Epithelial cell of esophagus (primary cell): ENCODE measurements at places on chromosomes 16 and 17.

DNA sequence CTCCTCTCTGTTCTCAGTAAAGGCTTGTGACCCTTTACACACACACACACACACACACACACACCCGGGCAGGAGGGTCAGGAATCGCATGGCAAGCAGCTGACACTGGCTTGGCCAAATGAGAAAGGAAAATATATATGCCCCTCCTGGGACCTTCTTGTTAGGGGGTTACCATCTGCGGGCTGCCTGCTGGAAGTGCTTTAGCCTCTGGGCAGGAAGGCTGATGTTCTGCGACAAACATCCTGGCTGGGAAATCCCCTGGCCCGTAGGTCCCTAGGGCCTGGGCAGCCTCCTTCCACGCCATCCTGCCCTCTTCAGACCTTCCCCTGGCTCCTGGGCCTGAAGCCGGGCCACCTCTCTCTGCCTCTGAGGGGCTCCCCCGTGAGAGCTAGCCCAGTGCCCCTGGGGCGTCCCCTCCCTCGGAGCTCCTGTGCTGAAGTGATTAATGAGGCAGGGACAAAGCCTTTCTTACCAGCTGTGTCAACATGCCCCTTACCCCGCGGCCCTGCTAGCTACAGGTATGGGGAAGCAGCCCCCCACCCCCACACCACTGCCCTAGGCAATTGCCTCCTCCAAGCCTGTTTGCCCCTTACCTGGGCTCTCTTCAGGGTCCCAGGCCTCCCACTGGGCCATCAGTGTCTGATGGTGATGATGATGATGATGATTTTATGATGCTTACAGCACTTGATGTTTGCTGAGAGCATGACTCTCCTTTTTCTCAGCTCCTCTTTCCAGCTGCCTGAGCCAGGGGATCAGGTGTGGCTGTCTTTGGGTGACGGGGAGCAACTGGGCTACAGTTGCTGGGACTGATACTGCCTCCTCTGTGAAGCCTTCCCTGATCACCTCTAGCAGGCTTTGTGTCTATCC, 32.8 kb upstream of the ETV4 start:
- DNase-seq, result peak; percentile 46

DNA sequence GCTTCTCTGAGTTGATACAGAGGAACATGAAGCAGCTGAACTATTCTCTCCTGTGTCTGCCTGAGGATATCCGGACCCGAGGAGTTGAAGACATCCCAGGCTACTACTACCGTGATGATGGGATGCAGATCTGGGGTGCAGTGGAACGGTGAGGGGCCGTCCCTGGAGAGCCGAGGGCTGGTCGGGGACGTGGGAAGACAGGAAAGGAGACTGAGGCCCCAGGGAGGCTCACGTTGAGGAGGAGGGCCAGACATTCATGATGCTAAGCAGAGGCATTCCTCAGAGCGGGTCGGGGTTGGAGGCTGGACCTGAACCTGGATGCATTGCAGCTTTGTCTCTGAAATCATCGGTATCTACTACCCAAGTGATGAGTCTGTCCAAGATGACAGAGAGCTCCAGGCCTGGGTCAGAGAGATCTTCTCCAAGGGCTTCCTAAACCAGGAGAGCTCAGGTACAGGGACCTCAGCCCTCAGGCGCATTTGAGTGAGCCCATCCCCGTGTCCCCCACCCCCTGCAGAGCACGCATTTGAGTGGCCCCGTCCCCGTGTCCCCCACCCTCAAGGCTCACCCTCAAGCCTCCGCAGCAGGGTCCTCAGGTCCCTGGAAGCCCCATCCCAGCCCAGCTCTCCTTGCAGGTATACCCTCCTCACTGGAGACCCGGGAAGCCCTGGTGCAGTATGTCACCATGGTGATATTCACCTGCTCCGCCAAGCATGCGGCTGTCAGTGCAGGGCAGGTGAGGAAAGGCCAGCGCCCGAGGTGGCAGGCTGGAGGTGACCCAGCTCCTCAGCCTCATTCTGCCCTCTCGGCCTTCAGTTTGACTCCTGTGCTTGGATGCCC, 8.3 kb downstream of the ALOX15B start:
- no peak for DNase-seq

- peak; percentile 58 for DNase-seq
These were observed 1.8 kb downstream of the RAI1 start for GRCh38 chr17:17682737-17683680.

DNA sequence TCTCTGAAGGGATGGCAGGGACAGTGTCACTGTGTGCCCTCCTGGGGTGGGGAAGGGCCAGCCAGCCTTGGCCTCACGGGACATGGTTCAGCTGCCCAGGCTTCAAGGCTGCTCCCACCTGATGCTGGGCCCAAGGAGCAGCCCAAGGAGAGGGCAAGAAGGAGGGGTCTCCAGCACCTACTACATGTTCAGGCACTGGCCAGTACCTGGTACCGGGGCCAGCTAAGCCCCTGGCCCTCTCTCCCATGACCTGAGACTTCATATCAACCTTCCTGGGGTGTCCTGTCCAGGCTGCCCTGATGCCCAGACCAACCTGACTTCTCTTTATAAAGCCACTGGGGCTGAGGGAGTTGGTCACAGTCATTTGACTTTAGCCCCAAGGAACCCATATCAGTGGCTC, 1.3 kb downstream of the USH1G start:
- no peak for DNase-seq

DNA sequence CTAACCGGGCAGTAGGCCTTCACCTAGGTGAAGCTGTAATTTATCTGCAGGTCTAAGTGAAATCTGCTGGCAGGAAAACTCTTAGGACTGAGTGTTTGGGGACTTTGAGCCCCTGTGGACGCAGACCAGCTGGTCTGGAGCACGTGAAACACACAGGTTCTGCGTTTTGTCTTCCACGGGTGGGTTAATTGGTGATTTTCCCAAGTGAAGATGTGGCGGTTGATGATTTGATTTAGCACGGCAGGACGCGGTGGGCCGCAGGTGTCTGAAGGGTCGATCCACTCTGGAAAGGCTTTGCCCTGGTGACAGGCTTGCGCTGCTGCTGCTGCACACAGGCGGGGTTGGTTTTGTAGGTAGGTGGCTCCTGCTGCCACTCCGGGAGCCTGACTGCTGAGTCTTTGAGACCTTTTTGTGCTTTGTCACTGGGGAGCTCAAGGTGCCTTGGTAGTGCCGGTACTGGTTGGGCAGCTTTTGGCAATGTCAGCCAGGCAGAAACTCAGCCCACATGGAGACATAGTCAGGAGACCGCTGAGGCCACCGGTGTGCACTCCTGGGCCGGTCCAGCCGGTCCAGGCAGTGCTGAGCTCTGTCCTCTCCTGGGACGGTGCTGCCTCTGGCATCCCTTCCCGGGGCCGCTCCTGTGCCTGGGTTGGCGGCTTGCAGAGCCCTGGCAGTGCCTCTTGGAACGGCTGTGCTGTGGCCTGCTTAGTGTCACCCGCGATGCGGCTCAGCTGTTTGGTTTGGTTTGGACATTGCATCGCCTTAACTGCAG, 2.3 kb downstream of the BAIAP2 start:
- DNase-seq, result peak; percentile 91

- DNase-seq, result no peak
These were observed 632.6 kb downstream of the MAF start for GRCh38 chr16:78967948-78968347.

DNA sequence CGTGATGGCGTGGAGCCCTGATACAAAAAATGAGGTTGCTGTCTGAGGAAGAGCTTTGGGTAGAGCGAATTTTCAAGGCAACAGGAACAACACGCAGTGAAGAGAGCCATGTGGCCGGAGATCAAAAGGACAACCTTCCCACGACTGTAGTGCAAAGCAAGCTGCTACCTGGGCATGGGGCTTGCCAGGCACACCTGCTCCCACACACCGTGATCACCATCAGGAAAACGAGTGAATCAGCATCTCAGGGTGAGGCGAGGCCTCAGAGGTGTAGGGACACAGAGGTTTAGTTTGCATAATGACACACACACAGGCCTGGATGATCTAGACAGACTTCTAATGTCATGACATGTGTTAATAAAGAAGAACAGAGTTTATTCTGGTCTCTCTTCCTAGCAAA, 65.7 kb downstream of the PARN start:
- peak; percentile 90 for DNase-seq

GRCh38 chr17:82212331-82213250, at the start of gene CCDC57:
CCDC57 (minus strand) TSS chr17:82212842; CDS start chr17:82201944, 10,898 bp downstream.
- DNase-seq, result peak; percentile 74

DNA sequence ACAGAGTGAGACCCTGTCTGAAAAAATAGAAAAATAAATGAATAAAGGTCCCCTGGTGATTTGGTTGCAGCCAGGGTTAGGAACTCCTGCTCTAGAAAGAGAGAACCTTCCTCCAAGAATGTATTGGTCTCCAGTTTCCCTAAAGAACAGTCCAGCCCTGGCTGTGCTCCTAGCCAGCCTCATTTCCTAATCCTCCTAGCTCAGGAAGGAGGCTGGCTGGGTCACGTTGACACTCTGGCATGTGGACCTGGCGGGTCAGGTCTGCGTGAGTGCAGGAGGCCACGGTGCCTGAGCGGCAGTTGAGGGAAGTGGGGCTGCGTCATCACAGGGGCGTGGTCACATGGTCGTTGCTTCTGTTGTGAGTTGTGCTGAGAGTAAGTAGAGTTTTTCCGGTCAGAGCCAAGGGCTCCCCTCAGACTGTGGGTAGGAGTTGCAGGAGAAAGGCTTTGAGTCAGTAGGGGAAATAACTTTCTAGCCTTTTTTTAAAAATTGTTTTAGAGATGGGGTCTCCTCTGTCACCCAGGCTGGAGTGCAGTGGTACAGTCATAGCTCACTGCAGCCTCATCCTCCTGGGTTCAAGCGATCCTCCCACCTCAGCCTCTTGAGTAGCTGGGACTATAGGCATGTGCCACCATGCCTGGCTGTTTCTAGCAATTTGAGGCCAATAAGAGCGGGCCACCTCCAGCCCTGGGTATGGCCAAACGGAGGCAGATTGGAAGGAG, 194.0 kb upstream of the CIBAR2 start:
- DNase-seq, result peak; percentile 75

DNA sequence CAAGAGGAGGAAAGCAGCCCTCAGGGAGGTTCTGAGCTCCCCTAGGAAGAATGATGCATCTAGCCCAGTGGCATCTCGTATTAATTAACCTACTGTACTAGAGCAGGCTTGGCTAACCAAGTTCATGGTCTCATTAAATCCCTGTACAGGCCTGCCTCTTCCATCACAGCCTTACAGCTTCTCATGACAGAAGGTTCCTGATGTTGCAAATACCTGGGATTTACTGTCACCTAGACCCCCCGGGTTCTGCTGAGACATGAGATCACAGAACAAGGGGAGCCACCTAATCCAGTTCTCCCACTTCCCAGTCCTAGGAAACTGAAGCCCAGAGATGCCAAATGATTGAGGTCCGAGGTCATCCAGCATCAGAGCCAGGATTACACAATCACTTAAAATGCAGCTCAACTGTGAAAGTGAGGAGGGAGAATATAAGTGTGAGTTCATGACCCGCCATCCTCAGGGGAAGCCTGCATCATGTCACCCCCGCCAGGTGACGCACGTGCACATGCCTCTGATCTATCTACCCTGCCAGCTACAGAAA, 23.9 kb downstream of the ACLY start:
- DNase-seq, result peak; percentile 77

DNA sequence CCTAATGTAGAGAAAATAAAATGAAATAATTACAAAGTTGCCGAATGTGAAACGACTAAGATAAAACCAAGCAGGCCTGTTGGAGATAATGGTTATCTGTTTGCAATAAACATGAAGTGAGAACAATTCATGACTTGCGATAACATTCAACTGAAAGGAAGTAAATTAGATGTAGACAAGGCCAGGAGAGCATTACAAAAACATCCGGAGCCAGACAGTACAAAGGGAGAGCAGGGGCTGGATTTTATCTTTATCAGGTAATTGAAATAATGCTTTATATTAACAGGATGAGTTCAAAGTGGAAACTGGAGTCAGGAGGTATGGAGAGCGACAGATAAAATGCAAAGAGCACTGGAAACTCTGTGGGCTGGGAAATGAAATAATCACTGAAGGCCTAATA, 265.6 kb upstream of the GOT2 start:
- DNase-seq, result no peak

DNA sequence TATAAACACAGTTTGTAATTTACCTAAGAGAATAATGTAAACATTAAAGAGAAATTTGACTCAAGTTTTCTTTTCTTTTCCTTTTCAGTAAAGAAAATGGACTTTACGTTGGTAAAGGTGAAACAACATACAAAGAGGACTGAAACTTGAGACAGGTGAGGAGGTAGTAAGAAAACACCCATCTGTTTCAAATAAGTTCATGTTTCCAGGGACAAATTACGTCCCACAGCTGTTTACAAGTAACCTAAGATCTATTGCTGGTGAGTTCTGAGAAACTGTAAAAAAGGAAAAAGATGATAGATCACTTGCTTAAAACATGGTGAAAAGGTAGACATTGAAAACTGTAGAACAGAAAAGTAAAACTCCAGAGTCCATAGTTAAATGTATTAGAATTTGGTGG, 4.8 kb upstream of the ABCA5 start:
- no peak for DNase-seq

DNA sequence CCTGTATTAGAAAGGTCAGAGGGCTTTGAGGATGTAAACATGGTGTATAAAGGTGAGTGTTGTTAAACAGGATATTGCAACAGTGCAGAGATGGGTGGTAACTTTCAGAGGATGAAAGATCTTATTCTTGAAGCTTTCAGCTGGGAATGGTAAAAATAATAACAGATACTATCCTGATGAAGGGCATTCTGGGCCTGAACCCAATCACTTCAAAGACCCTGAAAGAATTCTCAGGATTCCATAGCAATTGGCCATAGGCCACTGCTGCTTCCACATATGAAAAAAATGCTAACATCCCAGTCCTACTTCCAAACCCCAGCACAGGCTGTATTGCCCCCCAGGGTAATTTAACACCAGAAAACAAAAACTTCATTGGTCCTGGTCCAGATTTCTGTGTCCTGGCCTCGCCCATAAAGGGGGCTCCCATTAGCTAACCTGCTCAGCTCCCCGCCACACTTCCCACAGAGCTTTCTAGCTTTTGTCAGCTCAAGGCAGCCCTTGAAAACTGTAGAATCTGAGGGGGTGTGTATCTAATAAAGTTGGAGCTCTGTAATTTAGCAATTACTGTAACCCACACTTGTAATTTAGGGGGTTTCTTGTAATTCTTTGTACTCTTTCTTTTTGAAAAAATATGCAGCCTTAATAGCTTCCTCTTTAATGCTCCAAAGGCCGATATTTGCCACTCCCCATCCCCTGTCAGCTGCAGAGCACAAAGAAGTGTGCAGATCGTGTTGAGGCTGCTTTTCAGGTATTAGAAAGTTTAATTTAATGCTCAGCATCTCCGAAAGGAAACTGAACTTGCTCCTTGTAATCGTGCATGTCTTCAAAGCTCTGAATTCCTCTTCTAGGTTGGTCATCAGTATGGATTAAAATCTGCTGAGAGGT, 371.5 kb downstream of the SEC14L1 start:
- DNase-seq, result no peak
